Stimulated activated naive CD4-positive, alpha-beta T cell (primary cell): ENCODE measurements at places on chromosomes 5 and 9.

DNA sequence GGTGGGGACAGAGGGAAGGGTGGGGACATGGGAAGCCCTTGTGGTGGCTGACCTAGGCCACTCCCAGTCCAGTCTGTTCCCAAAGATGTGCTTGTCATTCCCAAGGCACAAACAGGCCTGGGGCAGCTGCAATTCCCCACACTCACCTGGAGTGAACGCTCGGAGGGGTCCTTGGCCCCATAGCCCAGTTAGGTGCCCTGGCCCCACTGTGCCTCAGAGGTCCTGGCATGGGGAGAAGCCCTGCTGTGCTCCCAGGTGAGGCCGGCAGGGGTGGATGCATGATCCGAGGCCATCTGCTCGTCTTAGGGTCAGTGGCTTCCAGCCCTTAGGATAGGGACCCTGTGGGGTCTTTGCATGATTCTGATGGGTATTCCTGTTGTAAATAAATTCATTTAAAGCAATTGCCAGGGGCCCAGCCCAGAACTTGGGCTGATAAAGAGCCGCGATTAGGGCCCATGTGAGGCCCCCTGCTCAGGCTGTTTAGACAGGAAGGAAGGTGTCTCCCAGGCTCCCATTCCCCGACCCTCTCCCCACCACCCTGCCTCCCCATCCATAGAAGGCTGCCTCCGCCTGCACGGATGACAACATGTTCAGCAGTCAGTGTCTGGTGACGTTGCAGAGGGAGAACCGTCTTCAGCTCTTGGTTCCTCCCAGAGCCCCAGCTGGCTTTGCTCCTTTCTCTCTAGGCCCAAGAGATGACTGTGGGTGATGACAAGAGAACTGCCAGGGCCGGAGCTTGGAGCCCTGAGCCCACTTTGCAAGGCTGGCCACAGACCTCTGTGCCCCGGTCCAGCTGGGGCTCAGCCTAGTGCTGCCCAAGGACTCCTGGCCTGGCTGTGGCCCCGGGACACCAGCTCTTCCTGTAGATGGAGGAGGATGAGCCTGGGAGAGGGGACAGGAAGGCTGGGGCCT is 28.4 kb upstream of the IRX4 start:
- no peak for DNase-seq

DNA sequence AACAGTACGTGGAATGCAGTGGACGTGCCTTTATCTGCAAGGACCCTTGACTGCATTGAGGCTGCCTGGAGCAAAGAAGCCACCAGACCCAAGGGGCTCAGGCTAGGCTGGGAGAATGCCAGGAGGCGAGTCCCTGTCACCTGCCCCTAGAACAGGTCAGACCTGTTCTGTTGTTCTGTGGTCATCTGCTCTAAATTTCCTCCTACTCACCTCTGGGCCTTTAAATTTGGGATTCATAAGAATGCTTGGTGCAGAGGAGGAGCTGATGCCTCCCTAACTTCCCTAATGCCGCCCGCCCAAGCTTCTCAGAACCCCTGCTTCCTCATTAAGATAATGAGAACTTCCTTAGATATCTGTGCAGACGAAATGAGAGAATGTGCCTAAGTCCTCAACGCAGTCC is 32.0 kb downstream of the DAPK1 start:
- no peak for DNase-seq

GRCh38 chr9:125189011-125189360 is 617 bp downstream of the PPP6C start:
- DNase-seq, result peak; percentile 33

- DNase-seq, result no peak
Measured at GRCh38 chr5:126455728-126456127, 32.5 kb downstream of the GRAMD2B start.

DNA sequence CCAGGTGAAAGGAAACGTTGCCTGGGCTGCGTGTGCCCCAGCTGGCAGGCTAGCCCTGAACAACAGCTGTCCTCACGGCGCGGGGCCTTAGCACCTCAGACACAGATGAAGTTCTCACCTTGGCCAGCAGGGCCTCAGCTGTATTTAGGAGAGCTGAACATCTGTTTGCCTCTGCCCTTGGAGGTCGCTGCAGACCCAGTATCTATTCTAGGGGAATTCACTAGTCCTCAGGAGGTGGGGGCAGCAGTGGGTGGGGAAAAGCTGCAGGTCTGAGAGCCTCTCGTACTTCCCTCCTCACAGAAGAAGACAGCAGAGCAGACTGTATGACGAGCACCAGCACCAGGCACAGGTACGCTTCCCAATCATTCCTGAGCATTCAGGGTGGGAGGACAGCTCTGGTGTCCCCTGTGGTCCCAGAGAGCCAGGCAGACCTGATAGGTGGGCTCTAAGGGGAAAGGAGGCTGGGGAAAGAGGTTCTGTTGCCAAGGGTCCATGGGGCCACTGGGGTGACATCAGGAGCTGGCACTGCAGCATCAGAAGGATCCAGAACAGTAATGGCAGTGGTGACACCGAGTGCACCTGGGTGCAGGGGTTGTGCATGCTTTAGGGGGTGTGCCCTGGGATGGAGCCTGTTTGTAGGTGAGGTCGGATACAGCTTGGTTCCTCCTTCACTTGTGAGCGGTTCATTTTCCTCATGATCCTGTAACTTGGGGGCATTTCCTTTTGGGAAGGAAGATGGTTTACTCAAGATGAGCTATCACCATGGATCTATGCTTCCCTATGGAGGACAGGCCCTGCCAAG is 13.8 kb downstream of the CD74 start:
- DNase-seq, result no peak

DNA sequence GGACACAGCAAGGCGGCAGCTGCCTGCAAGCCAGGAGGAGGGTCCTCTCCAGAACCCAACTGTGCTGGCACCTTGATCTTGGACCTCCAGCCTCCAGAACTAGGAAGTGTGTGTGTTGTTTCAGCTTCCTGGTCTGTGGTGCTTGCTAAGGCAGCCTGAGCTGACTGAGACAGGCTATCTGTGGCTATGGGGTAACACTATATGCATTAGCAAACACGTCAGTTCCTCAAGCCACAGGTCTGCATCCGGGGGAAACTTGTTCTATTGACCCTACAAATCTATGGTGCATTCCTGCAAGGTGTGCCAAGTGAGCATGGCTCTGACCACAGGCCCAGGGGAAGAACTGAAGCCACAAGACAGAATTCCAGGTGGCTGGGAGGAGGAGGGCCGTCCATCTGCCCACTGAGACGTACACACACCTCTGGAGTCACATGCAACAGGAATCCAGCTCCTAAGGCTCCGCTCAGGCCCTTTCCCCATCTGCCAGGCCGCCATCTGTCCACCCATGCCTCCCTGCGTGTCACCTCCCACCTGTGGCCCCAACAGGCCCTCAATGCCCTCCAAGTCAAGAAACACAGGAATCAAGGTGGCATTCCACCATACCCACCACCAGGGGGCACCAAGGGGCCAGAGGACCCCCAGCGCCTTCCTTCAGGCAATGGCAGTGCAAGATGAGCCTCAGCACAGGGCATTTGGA is 174.9 kb downstream of the ROR2 start:
- peak; percentile 36 for DNase-seq

DNA sequence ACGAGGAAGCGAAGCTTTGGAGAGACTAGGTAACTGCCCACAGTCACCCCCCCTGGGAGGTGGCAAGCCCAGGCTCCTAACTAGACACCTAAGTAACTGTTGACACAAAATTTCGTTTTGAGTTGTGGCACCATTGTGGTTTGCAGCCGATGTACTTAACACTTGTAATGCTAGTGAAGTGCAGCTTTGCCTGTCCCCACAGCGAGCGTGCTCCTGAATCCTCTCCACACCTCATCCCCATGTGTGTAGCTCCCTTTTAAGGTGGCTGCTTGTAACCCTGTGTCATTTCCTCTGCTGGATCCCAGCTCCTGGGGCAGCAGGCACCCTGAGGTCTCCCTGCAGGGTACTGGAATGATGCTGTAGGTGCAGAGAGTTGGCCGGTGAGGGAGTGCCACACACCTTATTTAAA is 114.9 kb downstream of the TRIO start:
- no peak for DNase-seq

DNA sequence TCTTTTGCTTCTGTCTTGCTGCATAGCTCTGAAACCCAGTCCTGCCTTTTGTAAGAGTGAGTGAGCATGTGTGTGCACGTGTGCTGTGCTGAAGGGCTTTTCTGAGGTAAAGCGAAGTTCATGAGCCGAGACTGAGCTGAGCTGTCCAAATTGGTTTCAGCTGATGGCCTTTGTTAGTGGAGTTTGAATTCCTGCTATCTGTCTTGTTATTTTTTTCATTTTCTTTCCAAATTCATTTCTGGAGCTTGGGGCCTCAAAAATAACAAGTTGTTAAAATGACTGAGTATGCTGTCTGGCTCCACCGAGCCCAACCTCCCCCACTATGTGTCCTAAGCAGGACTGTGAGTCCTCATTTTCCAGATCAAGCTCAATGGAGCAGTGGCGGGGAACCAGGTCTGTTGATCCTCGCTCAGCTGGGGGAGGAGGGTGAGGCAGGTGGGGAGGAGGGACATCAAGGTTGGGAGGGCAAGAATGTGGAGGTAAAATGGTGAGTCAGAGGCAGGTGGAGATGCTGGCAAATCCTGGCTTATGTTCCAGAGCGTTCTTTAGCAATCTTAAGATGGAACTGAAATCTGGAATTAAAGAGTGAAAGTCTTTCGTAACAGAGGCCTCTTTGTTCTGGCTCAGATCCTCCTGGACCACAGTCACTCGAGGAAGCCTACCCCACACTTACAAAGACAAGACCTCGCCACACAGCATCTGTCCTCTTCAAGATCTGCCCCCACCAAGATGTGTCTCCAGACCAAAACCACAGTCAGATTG is 63.9 kb downstream of the SREK1 start:
- DNase-seq, result no peak

GRCh38 chr5:10295619-10296326 is 11.9 kb downstream of the CMBL start:
- DNase-seq, result no peak

DNA sequence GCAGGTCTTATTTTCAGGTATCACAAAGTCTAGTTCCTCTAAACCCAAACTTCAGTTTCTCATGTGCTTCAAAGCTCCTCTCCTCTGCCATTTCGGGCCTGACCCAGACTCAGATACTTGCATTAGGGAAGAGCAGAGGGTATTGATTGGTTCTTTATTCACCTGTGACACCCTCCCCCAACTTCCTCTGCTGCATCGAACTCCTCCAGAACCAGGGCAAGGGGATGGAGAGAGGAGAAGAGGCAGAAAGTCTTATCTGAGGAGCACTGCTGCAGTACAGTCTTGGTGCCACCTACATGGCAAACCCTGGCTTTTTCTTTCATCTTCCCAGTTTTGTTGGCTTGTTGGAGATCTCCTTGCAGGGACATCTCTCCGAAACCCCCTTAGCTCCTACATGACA is 96.0 kb upstream of the OSMR start:
- no peak for DNase-seq

- no peak for DNase-seq
Measured at GRCh38 chr9:137456864-137457405, 2.2 kb downstream of the NSMF start.

GRCh38 chr5:74575741-74576538 is 64.6 kb downstream of the ENC1 start:
- no peak for DNase-seq

DNA sequence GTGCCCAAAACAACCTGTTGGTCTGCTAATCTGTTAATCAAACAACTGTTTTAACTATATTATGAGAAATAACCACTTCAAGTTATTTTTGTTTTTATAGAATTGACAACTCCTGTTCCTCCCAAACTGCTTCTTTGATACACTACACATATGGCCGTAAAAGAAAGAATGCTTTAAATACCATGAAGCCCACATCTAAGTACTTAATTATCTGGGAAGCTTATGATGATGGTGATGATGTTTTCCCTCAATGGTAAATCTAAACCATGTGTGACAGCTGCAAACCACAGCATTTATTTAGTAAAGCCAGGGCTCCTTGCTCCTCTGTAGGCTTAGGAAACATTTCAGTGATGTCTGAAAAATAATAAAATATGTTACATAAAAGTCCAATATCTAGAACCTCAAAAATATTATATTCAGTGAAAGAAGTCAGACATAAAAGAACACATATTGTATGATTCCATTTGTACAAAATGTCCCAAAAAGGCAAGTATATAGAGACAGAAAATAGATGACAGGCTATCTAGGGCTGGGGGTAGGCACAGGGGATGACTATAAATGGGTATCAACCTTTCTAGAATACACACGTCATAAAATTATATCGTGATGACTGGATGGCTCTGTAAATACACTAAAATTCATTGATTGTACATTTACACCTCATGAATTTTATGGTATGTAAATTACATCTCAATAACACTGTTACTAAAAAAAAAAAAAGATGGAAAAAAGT is 154.1 kb downstream of the EFNA5 start:
- no peak for DNase-seq

DNA sequence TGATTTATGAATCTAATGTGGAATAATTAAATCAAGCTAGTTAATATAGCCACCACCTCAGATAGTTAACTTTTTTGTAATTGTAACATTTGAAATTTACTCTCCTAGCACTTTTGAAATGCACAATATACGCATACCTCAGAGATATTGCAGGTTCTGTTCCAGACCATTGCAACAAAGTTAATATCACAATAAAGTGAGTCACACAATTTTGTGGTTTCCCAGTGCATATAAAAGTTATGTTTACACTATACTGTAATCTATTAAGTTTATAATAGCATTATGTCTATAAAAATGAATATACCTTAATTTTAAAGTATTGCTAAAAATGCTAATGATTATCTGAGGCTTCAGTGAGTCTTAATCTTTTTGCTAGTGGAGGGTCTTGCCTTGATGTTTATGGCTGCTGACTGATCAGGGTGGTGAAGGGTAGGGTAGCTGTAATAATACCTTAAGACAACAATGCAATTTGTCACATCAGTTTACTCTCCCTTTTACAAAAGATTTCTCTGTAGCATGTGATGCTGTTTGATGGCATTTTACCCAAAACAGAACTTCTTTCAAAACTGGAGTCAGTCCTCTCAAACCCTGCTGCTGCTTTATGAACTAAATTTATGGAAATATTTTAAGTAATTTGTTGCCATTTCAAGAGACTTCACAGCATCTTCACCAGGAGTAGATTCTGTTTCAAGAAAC is 235.1 kb upstream of the ADAMTSL1 start:
- no peak for DNase-seq

DNA sequence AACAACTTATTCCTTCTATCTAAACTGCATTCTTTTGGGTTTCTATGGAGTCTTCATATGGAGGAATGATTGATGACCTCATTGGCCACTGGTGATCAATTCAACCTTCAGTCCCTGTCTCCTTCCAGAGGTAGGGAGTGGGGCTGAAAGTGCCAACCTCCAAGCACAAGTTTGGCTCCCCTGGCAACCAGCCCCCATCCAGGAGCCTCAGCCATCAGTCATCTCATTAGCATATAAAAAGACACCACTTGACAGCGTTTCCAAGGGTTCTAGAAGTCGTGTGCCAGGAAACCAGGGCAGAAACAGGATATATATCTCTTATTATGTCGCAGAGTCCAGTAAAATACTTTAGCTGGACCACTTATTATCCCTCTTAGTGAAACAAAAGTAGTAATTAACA is 9.8 kb downstream of the SLC31A2 start:
- DNase-seq, result no peak
